Dermis microvascular lymphatic vessel endothelial cell (primary cell): ENCODE measurements at places on chromosomes 12 and 14. TPM values are rescaled to one million over a fixed set of nuclear protein-coding genes. Genes with fewer than 3 reads are reported as not detected.

Gene NR4A1
- total RNA-seq: 0.77 and 1.1 TPM in 2 replicates

Gene ABHD4
- total RNA-seq: 5.4 and 9.6 TPM in 2 replicates

Gene CNOT2
- 81.9 and 112 TPM in 2 replicates for total RNA-seq

Gene IL23A
- 0.13 TPM in 1 of 2 replicates, not detected in the other for total RNA-seq

Gene AMIGO2
- total RNA-seq: 1.1 and 1.3 TPM in 2 replicates

Gene CD163L1
- 16.0 and 23.6 TPM in 2 replicates for total RNA-seq

Gene FGF6
- not detected in 2 replicates for total RNA-seq

Gene JDP2
- 3.1 and 8.5 TPM in 2 replicates for total RNA-seq

Gene EGLN3
- total RNA-seq: 0.64 and 4.0 TPM in 2 replicates

Gene NGB
- not detected in 2 replicates for total RNA-seq

Gene PTPRB
- 73.6 and 113 TPM in 2 replicates for total RNA-seq

Gene CISTR
- not detected in 2 replicates for total RNA-seq

Gene NPFF
- not detected in 2 replicates for total RNA-seq

Gene STYK1
- total RNA-seq: 3.2 and 6.7 TPM in 2 replicates

Gene GALNT8
- under 0.01 and 0.13 TPM in 2 replicates for total RNA-seq

Gene HOXC6
- total RNA-seq: 0.13 TPM in 1 of 2 replicates, not detected in the other

Gene SALL2
- 0.13 and 0.89 TPM in 2 replicates for total RNA-seq

Gene LMO3
- not detected in 2 replicates for total RNA-seq

Gene PAX9
- total RNA-seq: not detected in 2 replicates

Gene PPP1R13B
- 9.1 and 14.7 TPM in 2 replicates for total RNA-seq

Gene OR4E2
- not detected in 2 replicates for total RNA-seq

Gene FBXW8
- total RNA-seq: 6.8 and 12.6 TPM in 2 replicates

Gene NTS
- 0.26 and 0.89 TPM in 2 replicates for total RNA-seq

Gene KICS2
- 3.2 and 3.7 TPM in 2 replicates for total RNA-seq

Gene RND1
- 3.2 and 6.1 TPM in 2 replicates for total RNA-seq

Gene TAS2R13
- total RNA-seq: 0.39 and 0.63 TPM in 2 replicates

Gene CLEC7A
- 0.25 and 0.26 TPM in 2 replicates for total RNA-seq

Gene STAB2
- 0.77 and 71.1 TPM in 2 replicates for total RNA-seq

Gene CABP1
- not detected in 2 replicates for total RNA-seq

Gene LRRC43
- total RNA-seq: 1.1 and 1.5 TPM in 2 replicates

Gene TMPRSS12
- not detected in 2 replicates for total RNA-seq
